Natural killer cell treated with Interleukin-12 subunit alpha and Interleukin-12 subunit beta and Interleukin-15 and Interleukin-18, amount 100 ng/mL, for 72 hours (primary cell): ENCODE measurements at places on chromosomes 12 and 14.

DNA sequence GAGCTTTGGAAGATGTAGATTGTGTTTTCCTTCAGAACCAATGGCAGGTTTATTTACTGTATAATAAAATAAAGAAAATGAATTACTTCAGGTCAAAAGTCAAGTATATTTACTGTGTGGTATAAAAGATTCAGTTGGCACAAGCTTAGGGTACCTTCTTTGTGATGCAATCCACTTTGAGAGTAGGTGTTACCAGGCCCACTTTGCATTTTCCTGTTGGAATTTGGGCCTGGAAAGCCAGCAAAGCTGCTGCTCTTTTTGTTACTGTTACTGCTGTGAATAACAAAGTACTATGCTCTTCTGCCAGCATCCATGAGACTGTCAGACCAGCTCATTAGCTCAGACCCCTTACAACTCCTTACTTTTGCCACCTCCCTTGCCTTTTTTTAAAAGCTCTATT lies 649.0 kb upstream of the SEL1L start:
- peaks cover 10% of the 10 kb centered on the region for H3K36me3 ChIP-seq
- no peak overlapping the region for H3K27ac ChIP-seq
- no peaks in the 10 kb centered on the region for H3K4me1 ChIP-seq
- H3K27me3 ChIP-seq: no peaks in the 10 kb centered on the region
- no peak overlapping the region for H3K4me3 ChIP-seq

DNA sequence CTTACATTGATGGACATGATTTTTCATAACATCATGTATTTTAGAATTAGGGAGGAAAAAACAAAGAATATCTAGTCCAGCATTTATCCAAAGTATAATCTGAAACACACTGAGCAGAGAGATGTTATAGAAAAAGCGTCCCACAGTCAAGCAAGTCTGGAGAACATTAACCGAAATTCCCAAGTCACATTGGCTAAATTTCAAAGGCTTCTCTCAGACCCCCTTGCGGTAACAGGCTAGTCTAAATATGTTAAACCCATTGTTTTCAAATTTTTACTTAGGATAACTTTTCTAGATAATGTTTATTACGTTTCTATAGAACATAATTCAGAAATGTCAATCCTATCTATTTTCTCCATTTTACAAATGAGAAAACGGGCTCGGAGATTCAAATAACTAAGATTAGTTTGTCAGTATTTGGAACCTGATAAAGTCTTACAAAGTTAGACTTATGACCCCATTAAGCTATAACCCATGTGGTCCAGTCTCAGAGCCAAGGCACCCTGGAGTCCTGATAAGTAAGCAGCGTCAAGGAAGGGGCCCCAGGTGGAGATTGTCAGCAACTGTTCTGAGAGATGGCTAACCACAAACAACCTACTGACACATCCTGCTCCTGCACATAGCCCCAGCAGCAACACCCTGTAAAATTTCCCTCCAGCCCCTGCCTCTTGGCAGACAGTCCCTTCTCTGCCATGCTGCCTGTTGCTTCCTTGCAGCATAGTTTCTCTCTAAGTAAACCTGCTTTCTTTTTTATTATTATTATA lies 220.6 kb upstream of the TMEM260 start:
- DNase-seq: no peak
- no peak overlapping the region for H3K27ac ChIP-seq
- no peaks in the 10 kb centered on the region for H3K4me1 ChIP-seq
- peaks cover 4% of the 10 kb centered on the region for H3K36me3 ChIP-seq
- no peak overlapping the region for H3K4me3 ChIP-seq
- peaks cover 16% of the 10 kb centered on the region for H3K27me3 ChIP-seq

DNA sequence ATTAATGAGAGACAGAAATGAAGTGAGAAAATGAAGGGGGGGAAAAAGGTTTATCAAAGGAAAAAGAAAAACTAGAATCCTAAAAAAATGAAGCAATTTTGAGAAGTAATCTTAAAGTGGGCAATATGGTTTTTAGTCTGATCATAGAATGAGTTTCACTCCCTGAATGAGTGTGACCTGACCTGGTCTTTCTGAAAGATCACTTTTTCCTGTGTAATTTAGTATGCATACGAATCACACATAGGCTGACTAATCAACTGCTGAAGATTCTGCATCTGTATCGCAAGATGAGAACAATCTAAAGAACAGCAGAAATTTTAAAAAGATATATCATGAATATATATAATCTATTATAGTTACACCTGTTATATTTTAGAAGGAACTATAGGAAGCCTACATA lies 11.3 kb downstream of the GNPTAB start:
- H3K4me1 ChIP-seq: peaks cover 81% of the 10 kb centered on the region
- H3K36me3 ChIP-seq: peaks cover 32% of the 10 kb centered on the region
- no peaks in the 10 kb centered on the region for H3K27me3 ChIP-seq
- peak overlapping the region; percentile 95 for H3K27ac ChIP-seq

DNA sequence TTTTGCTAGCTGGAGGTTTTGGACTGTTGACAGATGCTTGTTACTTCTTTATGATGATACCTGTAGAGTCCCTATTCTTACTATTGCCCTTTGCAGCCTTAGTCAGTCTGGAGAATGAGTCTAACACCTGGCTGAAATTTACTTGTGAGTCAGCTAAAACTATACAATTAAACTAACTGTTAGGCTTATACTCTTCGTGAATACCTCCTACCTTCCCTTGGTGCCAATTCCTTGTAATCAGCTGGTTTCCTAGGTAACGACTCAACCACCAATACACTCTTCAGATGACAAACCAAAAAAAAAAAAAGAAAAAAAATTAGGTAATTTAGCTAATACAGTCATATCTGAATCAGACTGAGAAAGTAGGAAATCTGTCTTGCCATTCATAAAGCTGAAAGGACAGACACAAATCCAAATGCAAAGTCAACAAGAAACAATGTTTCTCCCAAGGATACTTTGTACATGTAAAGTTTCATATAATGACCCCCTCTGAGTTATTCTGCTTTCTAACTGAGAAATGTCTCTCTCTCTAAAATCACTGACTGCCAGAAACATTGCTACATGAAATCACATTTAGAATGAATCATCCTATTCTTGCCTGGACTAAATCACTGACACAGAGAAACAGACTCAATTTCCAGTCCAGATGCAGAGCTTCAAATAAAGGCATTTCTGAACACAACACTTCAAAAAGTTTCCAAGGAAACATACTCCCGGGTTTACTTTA lies 56.5 kb upstream of the CDKL1 start:
- DNase-seq: no peak
- no peak overlapping the region for H3K4me3 ChIP-seq
- H3K27me3 ChIP-seq: no peaks in the 10 kb centered on the region
- peaks cover 18% of the 10 kb centered on the region for H3K36me3 ChIP-seq

DNA sequence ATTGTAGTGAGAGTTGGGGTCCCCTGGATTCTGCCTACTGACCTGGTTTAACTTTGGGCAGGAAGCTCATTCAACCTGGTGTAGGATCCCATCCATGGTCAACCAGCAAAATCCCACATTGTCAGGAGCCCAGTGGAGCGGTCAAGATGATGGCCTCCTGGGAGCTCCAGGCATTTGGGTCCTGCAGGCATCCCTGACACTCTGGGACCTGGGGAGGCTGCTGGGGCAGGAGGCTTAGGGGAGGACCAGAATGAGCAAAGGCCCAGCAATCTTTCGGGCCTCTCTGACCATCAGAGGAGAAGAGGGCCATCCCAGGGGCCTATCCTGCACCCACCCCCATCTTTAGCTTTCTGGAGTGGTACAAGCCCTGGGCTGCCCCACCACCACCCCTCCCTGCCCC lies 104.0 kb downstream of the PRMT8 start:
- H3K4me3 ChIP-seq: no peak overlapping the region
- peaks cover 7% of the 10 kb centered on the region for H3K27me3 ChIP-seq
- DNase-seq: peak; percentile 29
- H3K36me3 ChIP-seq: no peaks in the 10 kb centered on the region
- H3K4me1 ChIP-seq: no peaks in the 10 kb centered on the region
- no peak overlapping the region for H3K27ac ChIP-seq
